ENCODE measurements at places on chromosomes 13 and 19.

DNA sequence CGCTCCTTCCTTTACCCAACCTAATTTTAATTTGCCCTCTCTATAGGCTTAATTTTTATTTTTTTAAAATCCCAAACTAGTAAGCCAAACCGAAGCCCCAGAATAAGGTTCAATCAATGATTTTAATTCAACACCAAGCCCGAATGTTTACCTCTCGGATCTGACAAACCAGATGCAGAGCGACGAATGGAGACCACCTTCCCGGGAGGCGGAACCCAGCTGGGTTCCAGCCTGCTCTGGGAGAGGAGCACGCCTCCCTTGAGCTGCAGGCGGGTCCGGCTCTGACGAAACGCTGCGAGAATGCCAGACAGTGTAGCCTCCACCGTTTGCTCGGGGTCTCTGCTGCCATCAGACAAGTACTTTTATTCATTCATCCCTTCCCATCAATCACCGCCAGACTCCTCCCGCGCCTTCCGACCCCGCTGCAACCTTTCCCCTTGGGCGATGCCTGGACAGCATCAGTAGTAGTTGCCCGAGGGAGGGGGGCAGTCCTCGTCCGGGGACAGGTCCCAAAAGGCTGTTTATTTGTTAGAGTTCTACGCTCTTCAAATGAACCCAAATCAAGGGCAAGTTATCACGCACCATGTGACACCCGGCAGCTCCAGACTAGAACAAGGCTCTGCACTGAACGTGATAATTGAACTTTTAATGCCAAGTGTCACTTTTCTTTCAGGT, 752 bp upstream of the EDNRB start:
- DNase-seq, result no peak

- DNase-seq, result no peak
These were observed 881.9 kb downstream of the SLITRK6 start for GRCh38 chr13:84917252-84917878.

DNA sequence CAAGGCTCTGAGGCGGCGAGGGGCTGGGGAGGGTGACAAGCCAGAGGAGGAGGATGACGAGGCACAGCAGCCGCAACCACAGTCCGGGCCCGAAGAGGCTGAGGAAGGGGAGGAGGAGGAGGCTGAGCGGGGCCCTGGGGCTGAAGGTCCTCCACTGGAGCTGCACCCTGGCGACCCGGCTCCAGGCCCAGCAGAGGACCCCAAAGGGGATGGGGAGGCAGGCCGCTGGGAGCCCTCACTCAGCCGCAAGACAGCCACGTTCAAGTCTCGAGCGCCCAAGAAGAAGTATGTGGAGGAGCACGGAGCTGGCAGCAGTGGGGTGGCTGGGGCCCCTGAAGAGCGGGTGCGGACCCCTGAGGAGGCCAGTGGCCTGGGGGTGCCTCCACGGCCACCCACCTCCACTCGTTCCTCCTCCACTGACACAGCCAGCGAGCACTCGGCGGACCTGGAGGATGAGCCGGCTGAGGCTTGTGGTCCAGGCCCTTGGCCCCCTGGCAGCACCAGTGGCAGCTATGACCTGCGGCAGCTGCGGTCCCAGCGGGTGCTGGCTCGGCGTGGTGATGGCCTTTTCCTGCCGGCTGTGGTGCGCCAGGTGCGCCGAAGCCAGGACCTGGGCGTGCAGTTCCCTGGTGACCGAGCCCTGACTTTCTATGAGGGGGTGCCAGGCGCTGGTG, 2.9 kb downstream of the CIC start:
- no peak for DNase-seq

GRCh38 chr19:48922548-48923490, 10.7 kb upstream of the DHDH start:
- no peak for DNase-seq

- no peak for DNase-seq
These were observed 485 bp downstream of the CPAMD8 start for GRCh38 chr19:17025991-17026658.

- peak; percentile 75 for DNase-seq
These were observed 6.6 kb upstream of the NPAS1 start for GRCh38 chr19:47013041-47013517.

DNA sequence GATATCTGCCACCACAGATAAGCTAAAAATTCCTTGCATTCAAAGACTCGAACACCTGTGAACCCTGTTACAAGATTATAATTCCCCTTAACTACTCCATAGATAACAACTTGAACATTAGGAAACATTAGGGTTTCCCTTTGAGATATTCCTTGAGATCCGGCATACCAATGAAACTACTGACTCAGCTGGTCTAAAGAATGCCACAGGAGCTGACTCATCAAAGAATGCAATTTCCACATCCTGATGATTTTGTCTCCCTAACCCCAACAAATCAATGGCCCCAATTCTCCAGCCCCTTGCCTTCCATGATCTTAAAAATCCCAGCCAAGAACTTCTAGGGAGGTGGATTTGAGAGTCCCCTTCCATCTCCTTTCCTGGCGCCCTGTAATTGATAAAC, 35.6 kb upstream of the ZNF599 start:
- no peak for DNase-seq

GRCh38 chr19:31543456-31543855, 194.2 kb upstream of the TSHZ3 start:
- DNase-seq, result no peak

- DNase-seq, result no peak
These were observed 14.6 kb downstream of the HS6ST3 start for GRCh38 chr13:96104516-96104915.

DNA sequence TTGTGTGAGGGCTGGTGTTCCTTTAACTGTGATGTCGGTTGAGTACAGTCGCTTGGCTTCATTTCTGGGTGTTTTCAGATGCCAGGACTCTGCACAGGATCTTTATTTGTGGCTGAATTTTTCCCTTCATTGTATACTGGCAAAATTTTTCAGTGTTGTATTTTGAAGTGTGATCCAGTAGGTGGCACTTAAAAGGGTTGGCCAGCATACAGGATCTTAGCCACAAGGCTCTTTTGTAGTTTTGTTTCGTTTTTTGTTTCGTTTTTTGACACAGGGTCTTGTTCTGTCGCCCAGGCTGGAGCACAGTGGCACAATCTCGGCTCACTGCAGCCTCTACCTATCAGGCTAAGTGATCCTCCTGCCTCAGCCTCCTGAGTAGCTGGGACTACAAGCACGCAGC, 8.7 kb downstream of the FCAR start:
- DNase-seq, result no peak

- DNase-seq, result no peak
These were observed 18.1 kb downstream of the DNAJC15 start for GRCh38 chr13:43041369-43041921.

DNA sequence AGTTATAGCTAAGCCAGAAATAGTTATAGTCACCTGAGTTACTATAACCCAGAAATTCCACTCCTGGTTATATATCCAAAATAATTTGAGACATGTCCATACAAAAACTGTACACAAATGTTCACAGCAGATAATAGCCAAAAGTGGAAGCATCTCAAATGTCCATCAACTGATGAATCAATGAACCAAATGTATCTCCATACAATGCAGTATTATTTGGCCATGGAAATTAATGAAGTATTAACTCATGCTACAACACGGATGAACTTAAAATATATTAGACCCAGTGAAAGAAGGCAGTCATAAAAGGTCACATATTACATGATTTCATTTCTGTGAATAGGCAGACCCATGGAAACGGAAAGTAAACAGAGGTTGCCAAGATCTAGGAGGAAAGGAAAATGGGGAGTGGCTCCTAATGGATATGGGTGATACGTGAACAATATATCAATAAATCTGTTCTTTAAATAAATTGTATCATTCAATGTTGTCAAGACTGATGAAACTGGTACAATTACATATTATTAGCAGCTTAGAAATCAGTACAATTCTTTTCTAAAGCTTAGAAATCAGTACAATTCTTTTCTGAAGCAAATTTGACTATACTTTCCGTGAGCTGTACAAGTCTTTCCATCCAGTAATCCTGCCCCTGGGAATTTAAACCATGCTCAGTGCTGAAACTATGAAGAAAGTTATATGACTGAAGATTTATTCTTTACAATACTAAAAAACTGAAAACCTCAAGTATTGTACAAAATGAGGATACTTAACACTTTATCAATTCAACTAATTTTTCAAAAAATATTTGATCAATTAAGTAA, 47.0 kb upstream of the DIAPH3 start:
- DNase-seq, result no peak

All from activated naive CD4-positive, alpha-beta T cell treated with anti-CD3 and anti-CD28 coated beads for 36 hours (primary cell).